Peyer's patch (tissue), 4 donors: ENCODE measurements at places on chromosomes 3 and 15. TPM values are rescaled to one million over a fixed set of nuclear protein-coding genes. Genes with fewer than 3 reads are reported as not detected.

The MCF2L2 gene
- 1.1 TPM for total RNA-seq

The ADAMTSL3 gene
- 9.1 TPM for total RNA-seq

The WDR93 gene
- 1.0 TPM for total RNA-seq

DNA sequence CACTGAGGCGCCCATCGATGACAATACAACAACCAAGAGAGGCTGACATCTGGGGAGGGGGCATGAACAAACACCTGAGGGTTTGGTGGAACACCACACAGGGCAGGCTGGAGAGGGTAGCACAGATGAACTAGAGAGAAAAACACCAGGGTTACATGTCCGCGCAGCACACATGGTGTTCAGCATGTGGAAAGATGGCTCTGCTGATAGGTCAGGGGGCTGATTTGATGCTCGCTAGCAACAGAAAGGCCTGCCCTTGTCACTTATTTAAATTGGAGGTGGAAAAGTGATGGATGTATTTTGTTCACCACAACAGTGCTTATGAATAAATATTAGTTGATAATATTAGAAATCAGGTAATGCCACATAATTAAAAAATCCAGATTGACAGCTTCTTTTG is 67.5 kb downstream of the FRMD4B start:
- DNase-seq = no peak

DNA sequence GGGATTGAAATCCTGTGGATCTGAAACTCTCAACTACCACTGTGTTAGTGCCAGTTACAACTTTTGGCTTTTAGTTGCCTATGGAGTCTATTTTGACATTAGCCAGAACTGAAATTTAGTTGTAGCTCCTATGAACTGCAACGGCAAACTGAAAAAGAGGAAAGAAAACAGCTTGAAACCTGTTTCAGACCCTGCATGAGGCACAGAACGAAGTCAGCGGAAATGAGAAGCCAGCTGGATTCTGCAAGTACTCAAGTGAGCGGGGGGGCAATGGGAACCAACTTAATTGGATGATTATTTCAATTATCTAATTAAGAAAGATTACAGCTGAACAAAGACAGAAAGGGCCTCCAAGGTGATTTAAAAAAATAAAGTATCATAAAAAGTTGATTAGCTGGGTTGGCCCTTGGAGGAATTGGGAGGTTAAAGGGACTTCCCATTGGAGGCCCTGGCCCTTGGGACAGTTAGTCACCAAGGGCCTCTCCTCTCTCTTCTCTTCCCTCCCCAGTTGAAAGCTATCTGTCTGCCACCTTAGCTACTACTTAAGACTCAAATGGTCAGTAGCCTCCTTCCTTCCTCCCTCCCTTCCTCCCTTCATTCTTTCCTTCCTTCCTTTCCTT is 352.1 kb downstream of the SHQ1 start:
- DNase-seq = no peak

DNA sequence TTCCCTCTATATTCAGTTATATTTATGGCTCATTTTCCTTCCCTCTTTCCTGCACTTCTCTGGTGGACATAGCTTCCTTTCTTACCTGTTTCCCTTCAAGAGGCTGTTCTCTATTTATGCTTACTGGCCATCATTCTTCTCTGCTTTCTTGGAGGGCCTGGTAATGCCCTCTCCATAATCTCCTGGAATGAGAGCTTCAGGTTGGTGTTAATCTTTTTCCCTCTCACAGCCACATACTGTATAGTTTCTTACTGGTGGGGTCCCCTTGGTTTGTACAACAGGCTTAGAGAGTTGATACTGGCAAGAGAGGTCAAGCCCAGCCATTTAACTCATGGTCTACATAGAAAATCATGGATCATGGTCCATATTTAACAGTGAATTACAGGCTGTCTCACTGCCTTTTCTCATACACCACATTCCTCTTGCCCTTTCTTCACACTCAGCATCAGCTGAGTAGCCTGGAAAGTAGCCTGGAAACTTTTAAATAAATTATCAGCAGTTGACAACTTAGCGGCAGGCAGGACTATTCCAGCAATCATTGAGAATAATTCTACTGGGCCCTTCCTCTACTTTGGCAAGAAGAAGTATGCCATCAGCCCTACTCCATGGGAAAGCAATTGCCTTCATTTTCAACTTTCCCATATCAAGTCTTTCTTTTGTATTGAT is 38.0 kb upstream of the DPH6 start:
- DNase-seq = no peak

GRCh38 chr3:29775340-29775739 is 494.5 kb downstream of the RBMS3 start:
- no peak for DNase-seq

The FANCD2 gene
- total RNA-seq = 6.6 TPM

The SPTBN5 gene
- total RNA-seq = not detected

The HGD gene
- total RNA-seq = 87.2 TPM

The STX19 gene
- 13.0 TPM for total RNA-seq

The RPL4 gene
- 638 TPM for total RNA-seq

- DNase-seq = no peak
Measured at GRCh38 chr3:173913397-173913796, 515.9 kb downstream of the NLGN1 start.
